Forelimb muscle (tissue), 1 donor: ENCODE measurements at places on chromosomes 16 and 17.

GRCh38 chr16:66746682-66747081 is 4.7 kb downstream of the DYNC1LI2 start:
- no peak for DNase-seq

DNA sequence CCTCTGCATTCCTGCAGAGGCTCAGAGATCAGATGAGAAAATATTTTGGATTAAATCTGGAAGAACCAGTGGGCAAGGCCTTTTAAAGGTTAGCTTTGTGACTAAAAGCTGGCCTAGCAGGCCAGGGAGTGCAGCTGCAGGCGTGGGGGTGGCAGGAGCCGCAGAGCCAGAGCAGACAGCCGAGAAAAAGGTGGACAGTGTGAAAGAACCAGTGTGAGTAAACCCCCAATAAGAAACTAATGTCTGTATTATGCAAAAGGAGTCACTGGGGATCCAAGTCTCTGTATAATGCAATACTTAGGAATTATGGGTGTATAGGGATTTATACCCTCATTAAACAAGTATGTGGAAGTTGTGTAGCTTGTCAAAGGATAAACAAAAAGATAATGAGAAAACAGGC is 21.4 kb upstream of the SPACA3 start:
- DNase-seq, result no peak

- no peak for DNase-seq
Observed at GRCh38 chr17:57424273-57424672, 167.9 kb downstream of the MSI2 start.

- no peak for DNase-seq
Observed at GRCh38 chr16:87691686-87692079, 74.1 kb downstream of the KLHDC4 start.

GRCh38 chr16:78780808-78781207 is 681.4 kb downstream of the WWOX start:
- DNase-seq, result no peak

GRCh38 chr17:67111327-67111726 is 67.0 kb downstream of the CACNG1 start:
- DNase-seq, result no peak

GRCh38 chr17:7383742-7384488 is 3.0 kb downstream of the TNK1 start:
- DNase-seq, result no peak

- DNase-seq, result no peak
Observed at GRCh38 chr16:49643429-49644144, 212.3 kb downstream of the ZNF423 start.

GRCh38 chr17:69492410-69493071 is 78.0 kb downstream of the MAP2K6 start:
- no peak for DNase-seq

GRCh38 chr17:14986127-14986526 is 279.0 kb downstream of the PMP22 start:
- DNase-seq, result no peak

GRCh38 chr16:88453217-88453531 is at the start of gene ZFPM1:
TSS of gene ZFPM1 (plus strand) at chr16:88453280. CDS start at chr16:88453639, 359 bp downstream.
- DNase-seq, result no peak

DNA sequence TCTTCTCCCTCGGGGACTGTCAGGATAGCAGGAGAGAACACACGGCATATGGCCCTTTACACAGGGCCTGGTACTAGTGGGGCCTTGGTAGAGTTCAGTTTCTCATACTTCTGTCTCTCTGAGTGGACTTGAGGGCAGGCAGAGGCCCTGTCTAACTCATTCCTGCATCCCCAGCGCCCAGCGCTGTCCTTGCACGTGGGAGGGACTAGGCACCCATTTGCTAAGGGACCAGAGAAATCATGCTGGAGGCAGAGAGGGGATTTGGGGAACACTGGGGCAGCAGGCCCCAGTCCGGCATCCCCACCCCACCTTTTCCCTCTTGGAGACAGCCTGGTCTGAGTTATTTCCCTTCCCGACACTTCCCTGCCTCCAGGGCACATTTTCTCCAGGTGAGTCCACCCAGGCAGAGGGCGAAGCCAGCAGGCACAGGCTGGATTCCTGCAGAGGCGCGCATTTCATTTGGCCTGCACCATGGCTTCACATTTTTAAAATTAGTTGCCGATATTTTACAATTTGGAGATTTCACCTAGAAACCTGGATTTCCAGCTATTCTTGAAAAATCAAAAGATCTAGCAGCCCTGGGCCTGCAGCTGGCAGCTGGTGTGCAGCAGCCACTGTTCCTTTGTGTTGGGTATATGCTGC is 9.7 kb upstream of the NKD1 start:
- no peak for DNase-seq

- no peak for DNase-seq
Observed at GRCh38 chr16:50838165-50838564, 96.3 kb downstream of the CYLD start.

DNA sequence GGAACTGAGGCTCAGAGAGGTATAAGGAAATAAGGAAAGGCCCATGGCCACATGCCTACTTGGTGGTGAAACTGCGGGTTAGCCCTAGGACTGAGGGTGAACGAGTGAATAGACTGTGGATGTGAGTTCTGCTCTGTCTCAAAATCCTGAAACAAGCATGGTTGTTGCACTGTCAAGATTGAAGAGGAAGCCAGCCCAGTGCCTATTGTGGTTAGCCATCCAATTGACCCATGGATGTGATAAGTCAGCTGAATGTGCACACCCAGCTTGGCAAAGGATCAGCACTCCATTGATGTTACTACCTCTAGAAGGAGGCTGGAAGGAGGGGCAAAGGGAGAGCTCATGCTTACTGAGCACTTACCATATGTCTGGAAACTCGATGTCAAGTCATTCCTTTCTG is 4.5 kb downstream of the TMEM114 start:
- DNase-seq, result no peak

GRCh38 chr17:73481676-73482075 is 162.6 kb downstream of the SDK2 start:
- DNase-seq, result no peak

DNA sequence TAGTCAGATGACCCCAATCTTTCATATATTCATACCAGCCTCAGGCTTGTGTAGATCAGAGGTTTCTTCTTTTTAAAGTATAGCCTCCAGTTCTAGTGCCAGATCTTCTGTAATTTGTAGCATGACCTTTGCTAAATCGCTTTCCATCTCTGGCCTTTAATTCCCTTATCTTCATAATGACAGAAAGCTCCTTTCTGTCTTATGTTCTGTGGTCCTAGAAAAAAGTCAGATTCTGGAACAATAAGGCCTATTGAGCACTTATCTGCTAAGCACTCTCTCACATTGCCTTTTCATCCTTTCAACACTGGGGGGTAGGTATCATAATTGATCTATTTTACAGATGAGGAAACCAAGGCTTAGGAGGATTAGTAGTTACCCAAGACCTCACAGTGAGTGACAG is 9.2 kb downstream of the CCL16 start:
- DNase-seq, result no peak

GRCh38 chr16:23692190-23692837 is 13.6 kb downstream of the PLK1 start:
- no peak for DNase-seq

- DNase-seq, result no peak
Observed at GRCh38 chr16:9874219-9874618, 308.0 kb downstream of the GRIN2A start.

- no peak for DNase-seq
Observed at GRCh38 chr17:64174686-64175456, 44.9 kb upstream of the ERN1 start.

DNA sequence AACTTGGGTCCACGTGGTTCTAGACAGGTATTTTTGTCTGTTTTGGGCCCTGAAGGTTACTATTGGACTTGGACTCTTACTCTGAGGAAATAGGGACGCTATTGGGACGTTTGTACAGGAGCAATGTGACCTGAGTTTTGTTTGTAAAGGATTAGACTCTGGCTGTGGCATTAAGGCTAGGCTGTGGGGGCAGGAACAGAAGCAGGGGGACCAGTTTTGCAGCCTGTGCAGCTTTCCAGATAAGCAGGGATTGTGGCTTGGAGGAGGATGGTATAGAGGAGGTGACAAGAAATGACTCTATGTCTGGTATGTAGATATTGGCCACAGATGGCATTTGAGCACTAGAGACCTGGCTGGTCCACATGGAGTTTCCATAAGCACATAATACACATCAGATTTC is 12.8 kb downstream of the NOD2 start:
- no peak for DNase-seq

DNA sequence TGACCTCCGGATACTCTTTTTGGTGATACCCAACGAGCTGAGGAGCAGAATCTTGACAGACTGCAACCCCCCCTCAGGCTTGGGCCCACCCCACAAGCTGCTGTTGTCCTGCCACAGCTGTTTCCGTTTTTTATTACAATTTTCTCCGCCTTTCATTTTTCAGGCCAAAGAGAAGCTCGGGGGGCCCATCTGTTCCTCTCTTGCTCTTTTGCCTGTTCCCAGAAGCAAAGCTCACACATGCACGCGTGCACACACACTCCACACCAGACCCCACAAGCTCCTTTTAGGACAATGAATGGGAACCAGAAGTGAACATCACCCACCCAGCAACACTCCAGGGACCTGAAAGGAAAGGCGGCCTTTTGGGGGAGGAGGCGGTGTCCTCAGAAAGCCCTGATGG is 16.3 kb downstream of the SOX9 start:
- no peak for DNase-seq

DNA sequence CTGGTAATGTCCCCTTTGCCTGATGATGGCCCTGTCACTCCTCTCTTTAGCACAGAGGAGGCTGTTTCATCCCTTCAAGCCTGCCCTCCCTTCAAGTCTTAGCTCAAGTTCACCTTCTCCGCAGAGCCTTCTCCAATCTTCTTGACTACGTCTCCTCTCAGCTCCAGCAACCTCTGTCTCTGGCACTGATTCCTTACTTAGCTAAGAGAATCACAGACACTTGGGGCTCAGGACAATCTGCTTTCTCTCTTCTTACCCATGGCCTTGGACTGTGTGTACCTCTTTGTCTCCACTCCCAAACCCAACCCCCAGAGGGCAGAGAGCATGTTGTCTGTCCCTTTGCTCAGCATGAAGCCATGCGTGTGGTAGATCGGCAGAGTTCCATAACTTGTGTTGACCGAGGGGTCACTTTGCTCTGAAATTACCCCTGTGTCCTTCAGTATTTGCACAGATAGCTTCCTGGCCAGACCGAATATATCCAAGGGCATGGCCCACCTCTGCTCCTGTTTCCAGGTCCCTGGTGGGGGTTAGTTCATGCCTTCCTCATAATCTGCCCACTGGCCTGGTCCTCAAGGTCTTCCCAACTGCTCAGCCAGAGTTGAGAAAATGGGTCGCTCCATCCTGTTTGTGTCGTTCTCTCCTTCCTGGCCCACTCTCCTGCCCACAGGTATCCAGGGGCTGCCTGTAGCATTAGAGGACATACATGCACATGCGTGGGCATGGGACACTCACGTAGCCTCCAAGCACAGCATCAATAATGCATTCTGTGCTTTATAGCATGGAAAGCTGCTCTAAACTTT is 41.6 kb downstream of the MAPT start:
- no peak for DNase-seq

DNA sequence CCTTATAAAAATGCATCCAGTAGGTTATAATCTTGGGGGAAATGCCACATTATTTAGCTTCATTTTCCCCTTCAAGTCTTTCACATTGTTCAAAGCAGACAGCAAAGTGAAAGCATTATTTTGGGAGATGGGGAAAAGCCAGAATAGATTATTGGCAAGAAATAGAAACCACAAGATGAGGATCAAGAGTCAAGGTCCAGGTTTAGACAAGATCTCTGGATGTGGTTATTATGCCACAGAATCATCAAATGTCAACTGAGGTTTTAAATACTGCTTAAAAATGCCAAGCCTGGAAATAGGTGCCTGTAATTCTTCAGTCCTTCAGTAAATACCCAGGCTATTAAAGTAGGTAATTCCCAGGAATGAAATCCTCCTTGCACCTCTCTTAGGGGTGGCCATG is 65.1 kb upstream of the ALOX12 start:
- no peak for DNase-seq

GRCh38 chr16:29830774-29831173 is 10.5 kb downstream of the MVP start:
- DNase-seq, result no peak

DNA sequence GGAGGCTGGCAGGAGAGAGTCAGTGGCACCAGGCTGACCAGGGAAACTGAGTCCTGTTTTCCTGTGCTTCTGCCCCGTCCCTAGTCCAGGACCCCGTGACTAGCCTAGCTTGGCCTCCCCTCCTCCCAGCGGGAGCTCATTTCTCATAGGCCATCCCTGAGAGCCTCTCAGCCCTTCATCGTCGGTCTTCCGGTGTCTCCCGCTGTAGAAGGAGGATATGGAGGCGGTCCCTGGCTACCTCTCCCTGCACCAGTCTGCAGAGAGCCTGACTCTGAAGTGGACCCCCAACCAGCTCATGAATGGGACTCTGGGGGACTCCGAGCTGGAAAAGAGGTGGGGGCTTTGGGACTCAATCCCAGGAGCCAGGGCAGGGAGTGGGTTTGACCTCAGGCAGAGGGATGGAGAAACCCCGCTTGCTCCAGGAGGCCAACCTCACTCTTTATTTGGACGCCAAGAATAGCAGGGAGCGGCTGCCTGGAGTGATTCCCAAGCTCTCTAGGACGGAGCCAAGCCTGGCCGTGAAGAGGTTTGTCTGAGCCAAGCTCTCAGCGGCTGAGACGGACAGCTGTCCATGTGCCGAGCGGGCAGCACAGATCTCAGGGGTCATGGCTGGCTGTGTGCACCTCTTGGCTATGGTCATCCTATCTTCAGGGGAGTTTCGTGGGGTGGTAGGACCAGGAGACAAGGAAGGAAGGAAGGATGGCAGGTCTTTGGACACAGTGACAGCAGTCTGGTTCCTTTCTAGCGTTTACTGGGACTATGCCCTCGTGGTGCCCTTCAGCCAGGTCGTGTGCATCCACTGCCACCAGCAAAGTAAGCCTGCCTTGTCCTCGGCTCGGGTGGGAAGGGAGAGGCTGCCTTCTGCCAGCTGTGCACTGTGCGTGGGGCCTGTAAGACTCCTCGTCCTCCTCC is 26.8 kb downstream of the SGSM2 start:
- no peak for DNase-seq

DNA sequence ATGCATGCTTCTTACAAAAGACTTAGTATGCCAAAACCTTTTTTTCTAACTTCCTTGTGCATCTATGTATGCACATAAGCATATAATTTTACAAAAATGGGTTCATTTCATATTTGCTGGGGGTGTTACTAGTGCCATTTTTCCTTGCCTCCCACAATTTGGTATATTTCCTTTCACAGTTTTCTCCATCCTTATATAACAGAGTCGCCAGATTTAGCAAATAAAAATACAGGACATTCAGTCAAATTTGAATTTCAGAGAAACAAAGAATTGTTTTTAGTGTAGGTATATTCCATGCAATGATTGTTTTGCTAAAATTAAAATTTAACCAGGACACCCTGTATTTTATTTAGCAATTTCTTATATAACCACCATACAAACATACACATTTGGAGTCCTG is 4.0 kb upstream of the FBXO39 start:
- no peak for DNase-seq

DNA sequence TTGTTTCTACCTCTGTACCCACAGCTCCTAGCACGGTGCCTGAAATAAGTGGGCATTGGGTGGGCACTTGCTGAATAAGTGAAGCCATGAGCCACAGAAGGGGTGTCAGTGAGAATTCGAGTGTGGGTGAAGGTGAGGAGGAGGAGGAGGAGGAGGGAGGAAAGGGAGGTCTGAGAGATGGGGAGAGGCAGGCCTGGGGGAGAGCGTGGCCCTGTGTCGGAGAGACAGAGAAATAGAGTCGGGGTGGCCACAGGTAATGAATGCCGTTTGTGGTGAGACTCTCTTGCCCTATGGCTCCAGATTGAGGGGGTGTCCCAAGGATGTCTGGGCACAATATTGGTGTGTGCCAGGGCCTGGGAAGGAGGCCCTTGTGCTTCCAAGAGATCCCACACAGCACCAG is 49.2 kb downstream of the SDK2 start:
- no peak for DNase-seq

GRCh38 chr16:50479771-50480170 is 68.4 kb upstream of the NKD1 start:
- no peak for DNase-seq
